ENCODE measurements at places on chromosomes 3 and 15.

- DNase-seq: no peak
Measured at GRCh38 chr3:142363936-142364467, 83.8 kb downstream of the XRN1 start.

- no peak for DNase-seq
Measured at GRCh38 chr3:134251731-134252391, 1.2 kb upstream of the RYK start.

- DNase-seq: no peak
Measured at GRCh38 chr15:53378096-53378800, 381.2 kb downstream of the WDR72 start.

- DNase-seq: no peak
Measured at GRCh38 chr3:9810433-9810770, 340 bp downstream of the TTLL3 start.

DNA sequence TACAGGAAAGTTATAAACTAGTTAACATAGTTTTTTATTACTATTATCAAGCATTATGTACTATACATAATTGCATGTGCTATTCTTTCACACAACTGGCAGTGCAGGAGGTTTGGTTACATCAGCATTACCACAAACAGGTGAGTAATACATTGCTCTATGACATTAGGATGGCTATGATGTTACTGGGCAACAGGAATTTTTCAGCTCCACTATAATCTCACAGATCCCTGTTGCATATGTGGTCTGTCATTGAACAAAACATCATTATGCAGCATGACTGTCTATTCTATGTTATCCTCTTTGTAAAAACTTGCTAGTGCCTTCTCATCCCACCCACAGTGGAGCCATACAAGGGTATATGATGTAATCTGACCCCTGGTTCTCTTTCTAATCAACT, 36.5 kb upstream of the PDZRN3 start:
- DNase-seq: no peak

GRCh38 chr3:59995563-59995962, 945.7 kb upstream of the CFAP20DC start:
- peak; percentile 34 for DNase-seq

- no peak for DNase-seq
Measured at GRCh38 chr15:68618908-68619698, 40.3 kb downstream of the CORO2B start.

GRCh38 chr3:15110206-15110605, 11.3 kb upstream of the RBSN start:
- DNase-seq: no peak

- DNase-seq: no peak
Measured at GRCh38 chr3:57031631-57032541, 28.6 kb upstream of the SPATA12 start.

- DNase-seq: no peak
Measured at GRCh38 chr15:58190419-58190818, 52.2 kb downstream of the AQP9 start.

- DNase-seq: no peak
Measured at GRCh38 chr15:84926491-84927230, 42.2 kb downstream of the SLC28A1 start.

GRCh38 chr3:146166826-146167225, 5.8 kb upstream of the PLOD2 start:
- DNase-seq: no peak

DNA sequence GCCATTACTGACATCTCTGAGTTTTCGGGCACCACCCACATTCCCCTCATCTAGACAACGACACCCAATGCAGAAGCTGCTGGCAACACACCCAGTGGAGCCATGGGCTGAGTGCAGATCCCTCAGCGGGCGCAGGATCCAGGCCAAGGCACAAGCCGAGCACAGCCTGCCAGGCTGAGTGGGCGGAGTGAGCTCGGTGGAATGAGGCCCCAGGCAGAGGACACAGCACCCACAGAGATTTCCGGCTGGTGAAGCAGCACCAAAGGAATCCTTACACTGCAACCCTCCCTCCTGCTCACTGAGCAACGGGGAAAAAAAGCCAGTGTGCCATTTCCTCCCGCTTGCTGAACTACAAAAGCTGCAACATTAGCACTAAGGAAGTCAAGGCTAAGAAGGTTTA, 34.3 kb downstream of the ZMAT3 start:
- DNase-seq: peak; percentile 71

- DNase-seq: no peak
Measured at GRCh38 chr3:46027736-46028397, 584 bp upstream of the XCR1 start.

DNA sequence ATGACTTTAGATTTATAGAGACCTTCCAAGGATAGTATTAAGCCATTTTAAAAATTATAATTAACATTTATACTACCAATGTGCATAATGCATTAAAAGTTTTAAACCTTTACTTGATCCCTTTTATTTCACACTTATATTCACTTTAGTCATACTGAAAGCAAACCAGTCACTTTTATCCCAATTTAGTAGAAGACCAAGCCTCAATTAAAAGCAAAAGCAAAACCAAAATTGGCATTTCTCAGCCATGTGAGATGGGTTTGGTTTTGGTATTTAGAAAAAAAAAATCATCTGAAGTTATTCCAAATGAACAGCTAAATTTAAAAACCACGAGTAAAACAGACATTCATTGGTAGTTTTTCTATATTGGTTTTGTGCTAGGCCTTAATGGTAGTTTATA, 249.4 kb downstream of the LPP start:
- DNase-seq: no peak

- peak; percentile 15 for DNase-seq
Measured at GRCh38 chr3:12954891-12955650, 113.7 kb upstream of the RPL32 start.

- DNase-seq: no peak
Measured at GRCh38 chr15:73051391-73051806, 864 bp upstream of the NEO1 start.

- no peak for DNase-seq
Measured at GRCh38 chr3:20406611-20407011, 220.6 kb upstream of the SGO1 start.

DNA sequence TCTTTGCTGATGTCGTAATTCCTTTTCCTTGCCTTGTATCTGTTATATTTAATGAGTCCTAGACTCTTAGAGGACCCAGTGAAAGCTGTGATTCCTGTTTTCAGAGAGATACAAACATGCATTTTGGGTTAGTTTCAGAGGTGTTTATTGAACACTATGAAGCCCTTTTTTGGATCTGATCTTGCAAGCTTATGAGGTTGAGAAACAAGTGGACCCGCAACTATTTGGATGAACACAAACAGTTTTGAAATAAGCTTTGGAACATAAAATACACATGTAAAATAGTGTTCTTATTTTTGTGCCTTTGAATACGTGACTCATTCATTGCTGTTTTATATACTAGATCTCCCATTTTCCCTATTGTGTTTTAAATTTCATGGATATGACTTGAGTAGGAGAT, 33.5 kb downstream of the SNRK start:
- no peak for DNase-seq

DNA sequence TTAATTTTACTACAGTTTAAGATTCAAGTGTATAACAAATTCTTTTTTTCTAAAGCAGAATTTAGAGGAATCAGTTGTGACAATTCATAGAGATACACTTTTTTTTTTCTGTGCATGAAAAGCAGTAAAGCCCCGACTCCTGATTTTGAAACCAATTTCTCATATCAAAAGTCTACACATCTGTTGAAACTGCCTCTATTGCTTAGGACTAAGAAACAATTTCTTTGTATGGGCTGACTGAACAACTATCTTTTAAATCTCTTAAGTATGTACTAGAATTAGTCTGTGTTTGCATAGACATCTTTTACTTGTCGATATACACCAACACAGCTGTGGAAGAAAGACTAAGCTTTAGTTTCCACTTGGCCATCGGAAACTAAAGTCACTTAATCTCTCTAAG, 127.6 kb downstream of the MEIS2 start:
- DNase-seq: no peak

DNA sequence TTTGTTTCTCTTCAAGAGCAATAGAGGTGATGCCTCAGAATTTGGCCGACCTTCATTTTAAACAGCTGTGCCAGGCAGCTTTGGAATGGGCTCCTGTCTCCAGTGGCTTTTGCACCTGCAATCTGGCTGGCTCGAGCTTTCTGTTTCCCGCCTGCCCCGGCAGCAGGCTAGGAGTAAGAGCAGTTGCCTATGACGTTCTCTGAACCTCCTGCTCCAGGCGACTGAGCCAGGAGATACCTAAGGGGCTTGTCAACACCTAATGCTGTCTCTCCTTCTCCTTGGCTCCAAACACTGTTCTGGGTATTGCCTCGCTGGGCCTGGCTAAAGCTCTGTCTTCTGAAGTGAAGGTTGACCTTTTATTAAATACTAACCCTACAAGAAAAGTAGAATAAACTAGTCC, 229.9 kb downstream of the LRRN1 start:
- DNase-seq: no peak

DNA sequence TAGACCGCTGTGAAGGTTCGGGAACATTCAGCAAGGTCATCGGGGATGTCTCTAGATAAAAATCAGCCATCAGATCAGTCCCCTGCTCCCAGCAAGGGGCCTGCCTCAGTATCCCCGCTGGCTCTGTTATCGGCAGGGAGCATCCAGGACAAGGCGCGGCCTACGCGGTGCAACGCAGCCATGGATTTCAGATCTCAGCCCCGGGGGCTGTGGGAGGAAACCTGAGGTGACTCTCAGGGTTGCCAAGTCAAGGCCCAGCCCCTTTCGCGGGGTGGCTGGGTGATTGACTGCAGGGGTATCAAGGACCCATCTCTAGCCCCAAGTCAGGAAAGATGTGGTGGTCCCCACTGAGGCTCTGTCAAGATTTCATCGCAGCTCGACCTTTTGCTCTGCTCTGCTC, 23.1 kb upstream of the CD47 start:
- DNase-seq: no peak

DNA sequence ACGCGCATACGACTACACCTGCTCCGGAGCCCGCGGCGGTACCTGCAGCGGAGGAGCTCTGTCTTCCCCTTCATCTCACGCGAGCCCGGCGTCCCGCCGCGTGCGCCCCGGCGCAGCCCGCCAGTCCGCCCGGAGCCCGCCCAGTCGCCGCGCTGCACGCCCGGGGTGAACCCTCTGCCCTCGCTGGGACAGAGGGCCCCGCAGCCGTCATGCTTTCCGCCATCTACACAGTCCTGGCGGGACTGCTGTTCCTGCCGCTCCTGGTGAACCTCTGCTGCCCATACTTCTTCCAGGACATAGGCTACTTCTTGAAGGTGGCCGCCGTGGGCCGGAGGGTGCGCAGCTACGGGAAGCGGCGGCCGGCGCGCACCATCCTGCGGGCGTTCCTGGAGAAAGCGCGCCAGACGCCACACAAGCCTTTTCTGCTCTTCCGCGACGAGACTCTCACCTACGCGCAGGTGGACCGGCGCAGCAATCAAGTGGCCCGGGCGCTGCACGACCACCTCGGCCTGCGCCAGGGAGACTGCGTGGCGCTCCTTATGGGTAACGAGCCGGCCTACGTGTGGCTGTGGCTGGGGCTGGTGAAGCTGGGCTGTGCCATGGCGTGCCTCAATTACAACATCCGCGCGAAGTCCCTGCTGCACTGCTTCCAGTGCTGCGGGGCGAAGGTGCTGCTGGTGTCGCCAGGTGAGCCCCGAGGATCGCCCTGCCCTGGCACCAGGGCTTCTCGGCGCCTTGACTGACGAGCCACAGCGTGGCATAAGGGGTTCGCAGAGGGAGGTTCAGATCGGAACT, 420 bp downstream of the SLC27A2 start:
- peak; percentile 63 for DNase-seq

DNA sequence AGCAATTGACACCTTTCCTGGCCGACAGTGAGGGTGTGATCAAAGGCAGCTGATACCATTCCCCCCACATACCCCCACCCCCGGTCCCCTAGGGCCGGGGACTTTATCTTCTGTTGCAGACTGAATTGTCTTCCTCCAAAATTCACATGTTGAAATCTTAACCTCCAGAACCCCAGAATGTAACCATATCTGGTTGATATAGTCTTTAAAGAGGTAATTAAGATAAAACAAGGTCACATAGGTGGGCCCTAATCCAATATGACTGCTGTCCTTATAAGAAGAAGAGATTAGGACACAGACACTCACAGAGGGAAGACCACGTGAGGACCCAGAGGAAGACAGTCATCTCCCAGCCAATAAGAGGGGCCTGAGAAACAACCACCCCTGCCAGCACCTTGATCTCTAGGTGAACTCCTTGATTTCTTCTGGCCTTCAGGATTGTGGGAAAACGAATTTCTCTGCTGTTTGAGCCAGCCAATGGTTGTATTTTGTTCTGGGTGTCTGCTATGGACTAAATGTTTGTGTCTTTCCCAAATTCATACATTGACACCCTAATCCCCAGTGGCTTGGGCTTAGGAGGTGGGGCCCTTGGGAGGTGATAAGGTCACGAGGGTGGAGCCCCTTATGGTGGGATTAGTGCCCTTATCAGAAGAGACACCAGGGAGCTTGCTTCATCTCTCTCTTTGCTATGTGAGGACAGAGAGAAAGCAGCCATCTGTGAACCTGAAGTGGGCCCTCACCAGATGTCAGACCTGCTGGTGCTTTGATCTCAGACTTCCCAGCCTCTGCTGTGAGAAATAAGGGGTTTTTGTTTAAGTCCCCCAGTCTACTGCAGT, 144.0 kb downstream of the CHSY1 start:
- no peak for DNase-seq

- no peak for DNase-seq
Measured at GRCh38 chr3:196987022-196987421, 18.4 kb upstream of the PIGZ start.

- DNase-seq: no peak
Measured at GRCh38 chr3:73314151-73314951, 252.9 kb downstream of the EBLN2 start.

GRCh38 chr15:71807691-71808091, 2.7 kb upstream of the NR2E3 start:
- DNase-seq: no peak

- DNase-seq: no peak
Measured at GRCh38 chr3:52405066-52405465, 39.8 kb downstream of the SEMA3G start.

DNA sequence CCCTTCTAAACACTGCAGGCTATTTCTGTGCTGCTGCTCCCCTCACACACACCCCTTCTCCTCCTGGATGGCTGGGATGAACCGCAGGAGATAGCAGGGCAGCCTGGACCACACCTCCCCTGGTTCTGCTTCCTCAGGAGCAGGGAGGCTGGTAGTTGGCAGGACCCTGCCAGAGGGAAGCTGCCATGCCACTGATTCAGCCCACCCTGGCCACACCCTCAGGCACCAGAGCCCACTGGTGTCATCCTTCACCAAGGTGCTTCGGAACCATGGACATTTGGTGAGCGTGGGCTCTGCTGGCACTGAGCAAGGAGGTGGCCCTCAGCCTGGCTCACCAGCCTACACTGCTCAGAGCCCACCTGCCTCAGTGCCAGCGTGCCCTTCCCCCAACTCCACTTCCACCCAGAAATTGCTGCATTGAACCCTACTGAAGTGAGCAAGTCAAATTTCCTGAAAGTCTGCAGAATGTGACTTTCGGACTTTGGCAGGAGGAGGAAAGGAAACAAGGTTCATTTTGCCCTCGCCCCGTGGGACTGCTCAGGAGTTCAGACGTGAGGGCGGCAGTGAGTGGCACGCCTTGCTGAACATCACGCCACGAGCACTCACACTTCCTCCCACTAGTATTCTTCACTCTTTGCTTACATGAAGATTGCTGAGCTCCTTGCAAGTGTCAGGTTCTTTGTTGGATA, 26.3 kb downstream of the BMF start:
- DNase-seq: no peak

Measured in activated T-cell treated with anti-CD3 and anti-CD28 coated beads, Interleukin-2, amount 50 U/mL, for 72 hours (primary cell).